Stimulated activated CD4-positive, alpha-beta T cell treated with anti-CD3 and anti-CD28 coated beads, Interleukin-1b, Interleukin-23, amount 100 ng/mL, for 24 hours (primary cell): ENCODE measurements at places on chromosomes 13 and 19.

- no peak for DNase-seq
Observed at GRCh38 chr13:32804673-32805230, 211.5 kb upstream of the KL start.

DNA sequence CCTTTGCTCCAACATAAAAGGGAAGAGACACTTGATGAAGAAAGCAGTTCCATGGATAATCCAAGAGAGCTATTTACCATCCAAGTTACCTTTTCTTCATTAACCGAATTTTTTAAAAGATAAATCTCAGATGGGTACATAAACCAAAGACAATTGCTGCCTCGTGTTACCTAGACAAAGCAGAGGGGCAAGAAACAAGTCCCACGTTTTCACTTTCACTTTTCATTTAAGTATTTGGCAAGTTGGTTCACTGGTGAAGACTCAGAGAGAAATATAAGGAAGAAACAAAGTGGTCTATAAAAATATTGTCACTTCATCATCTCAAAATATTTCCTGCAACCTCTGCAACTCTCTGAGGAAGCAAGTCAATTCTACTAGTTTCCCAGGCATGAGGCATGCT is 446.1 kb downstream of the FGF14 start:
- no peak for DNase-seq

- DNase-seq = no peak
Observed at GRCh38 chr19:45615795-45616703, 14.0 kb upstream of the GPR4 start.

DNA sequence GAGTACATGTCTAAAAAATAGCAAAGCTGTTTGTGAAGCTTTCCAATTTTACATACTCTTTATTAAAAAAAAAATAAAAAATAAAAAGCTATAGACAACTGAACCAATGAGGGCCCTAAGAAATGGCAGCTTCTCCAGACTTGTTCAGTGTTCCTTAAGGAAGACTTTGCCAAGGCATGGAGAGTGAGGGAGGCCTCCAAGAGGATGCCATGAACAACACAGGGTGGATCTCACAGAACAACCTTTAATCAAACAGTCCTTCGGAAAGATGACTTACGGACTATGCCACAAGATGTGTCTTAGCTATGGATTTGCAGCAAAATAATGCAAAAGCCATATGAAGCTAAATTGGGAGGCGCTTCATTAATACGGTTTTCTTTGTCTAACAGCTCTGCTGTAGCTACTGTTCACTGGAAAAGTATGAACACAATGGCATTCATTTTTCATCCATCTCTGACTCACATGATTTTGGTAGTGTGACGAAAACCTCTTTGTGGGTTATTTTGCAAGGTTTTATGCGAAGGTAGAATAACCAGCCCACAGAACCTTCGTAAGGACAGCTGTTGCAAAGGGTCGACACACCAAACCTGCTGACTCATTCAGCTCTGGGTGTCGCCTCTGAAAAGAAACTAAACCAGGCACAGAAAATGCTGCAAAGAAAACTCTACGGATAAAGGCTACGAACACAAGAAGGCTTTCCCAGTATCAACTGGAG is 27.7 kb downstream of the EFNB2 start:
- DNase-seq = no peak

- no peak for DNase-seq
Observed at GRCh38 chr13:43686557-43686956, 100.2 kb downstream of the ENOX1 start.

DNA sequence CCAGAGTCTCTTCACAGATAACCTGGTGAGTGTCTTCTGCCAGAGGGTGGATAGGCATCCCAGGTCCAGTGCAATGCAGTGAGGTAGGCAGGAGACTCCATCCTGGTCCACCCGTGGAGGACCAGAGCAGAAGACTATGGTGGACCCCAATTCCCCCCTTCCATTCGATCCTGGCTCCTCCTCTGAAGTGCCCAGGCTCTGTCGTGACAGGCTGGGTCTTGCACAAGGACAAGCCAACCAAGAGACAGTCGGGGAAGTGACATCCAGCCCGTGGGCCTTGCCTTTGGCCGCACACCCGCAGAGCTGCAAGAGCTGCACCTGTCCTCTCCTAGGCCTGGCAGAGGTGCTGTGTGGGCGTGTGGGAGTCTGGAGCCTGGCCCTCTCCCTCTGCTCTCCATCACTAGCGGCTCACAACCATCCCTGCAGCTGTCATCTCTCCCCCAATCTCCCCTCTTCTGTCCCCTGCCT is 3.1 kb downstream of the ZNF784 start:
- no peak for DNase-seq

DNA sequence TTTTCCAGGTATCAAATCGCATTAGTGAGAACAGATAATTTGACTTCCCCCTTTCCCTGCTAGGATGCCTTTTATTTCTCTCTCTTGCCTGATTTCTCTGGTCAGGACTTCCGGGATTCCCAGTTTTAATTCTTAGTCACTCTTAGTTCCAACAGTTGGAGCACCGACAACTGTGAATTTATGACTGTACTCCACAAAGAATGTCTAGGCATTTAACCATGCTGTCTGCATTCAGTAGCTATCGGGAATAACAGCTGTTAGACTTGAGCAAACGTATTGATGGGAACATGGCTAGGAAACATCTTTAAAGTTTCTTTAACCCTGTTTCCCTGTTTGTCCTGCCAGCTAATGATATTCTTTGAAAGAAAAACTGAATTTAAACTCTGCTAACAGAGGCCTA is 14.1 kb upstream of the SPACA7 start:
- no peak for DNase-seq

DNA sequence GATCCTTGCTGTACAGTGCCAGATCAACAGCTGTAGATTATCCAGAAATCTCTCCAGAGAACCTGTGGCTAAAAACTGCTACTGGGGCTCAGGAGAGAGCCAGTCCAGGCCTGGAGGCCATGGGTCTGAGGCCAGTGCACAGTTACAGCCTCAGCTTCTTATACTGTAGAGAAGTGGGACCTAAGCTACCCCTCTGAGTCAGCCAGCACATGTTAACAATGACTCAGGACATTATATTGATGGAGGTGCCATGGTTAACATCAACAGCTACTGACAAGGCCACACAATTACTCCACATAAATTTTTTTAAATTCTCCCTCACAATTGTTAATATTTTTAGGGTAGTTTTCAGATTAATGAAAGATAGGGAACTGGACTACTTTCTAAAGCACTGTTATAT is 138.5 kb downstream of the RBM26 start:
- DNase-seq = no peak

DNA sequence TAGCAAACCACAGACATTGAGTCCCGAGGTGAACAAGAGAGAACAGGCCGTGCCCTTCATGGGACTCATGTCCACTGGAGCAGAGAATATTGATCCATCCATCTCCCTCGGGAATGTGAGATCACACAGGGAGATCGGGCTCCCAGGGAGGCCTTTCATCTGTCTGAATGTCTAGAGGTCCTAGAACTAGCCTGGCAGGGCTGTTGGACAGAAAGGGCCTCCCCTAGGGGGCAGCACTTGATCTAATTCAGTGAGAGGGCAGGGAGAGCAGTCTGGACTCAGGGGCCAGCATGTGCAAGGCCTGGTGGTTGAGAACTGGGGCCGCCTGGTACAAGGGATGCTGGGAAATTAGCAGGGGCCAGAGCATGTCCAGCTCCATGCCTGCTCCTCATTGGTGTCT is 4.3 kb downstream of the RUVBL2 start:
- peak; percentile 21 for DNase-seq

DNA sequence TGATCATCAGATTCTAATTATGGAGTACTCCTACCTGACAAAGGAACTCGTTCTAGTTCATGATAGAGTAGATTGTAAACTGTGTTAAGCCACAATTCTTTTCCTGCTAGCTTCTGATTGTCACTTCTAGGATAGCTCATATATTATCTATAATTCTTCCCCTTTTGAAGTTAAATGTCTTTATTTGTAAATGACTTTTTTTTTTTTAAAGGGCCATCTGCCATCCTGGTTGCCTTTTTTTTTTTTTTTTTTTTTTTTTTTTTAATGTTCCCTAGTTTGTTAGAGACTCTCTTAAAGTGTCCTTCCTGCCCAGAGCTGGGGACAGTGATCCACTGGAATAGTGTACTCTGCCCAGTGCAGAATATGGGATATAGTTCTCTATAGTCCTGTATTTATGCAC is 4.3 kb downstream of the CHAMP1 start:
- DNase-seq = no peak

DNA sequence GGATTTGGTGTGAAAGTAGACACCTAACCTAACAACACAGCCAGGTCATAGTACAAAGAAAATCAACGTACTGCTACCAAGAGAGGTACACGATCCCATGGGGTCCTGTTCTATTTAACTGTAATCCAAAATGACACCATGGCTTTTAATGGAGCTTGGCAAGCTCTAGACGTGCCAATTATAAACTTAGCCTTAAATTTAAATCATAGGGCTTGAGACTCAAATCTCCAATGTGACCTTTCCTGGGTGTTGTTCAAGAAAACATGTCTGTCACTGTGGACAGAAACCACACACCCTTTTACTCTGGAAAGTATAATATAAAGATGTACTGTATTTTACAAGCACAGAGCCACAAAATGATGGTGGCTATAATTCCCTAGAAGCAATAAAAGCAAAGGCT is 299.3 kb downstream of the ENOX1 start:
- no peak for DNase-seq

DNA sequence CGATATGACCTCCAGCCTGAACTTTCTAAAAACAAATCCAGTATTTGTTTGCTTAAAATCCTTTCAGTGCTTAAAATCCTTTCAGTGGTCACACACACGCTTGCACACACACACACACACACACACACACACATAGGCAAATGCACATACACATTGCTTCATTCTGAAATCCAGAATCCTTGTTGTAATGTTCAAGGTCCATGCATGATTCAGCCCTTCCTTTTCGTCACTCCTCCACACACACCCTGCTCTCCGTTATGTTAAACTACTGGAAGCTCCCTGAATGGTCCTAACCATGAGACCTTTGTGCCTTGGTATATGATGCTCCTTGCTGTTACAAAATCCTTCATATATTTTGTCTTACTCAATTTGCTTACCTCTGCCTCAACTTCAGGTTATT is 44.9 kb downstream of the SERTM1 start:
- DNase-seq = no peak

GRCh38 chr19:11355160-11356073 is at the start of gene PLPPR2:
TSS of gene PLPPR2 (plus strand) at chr19:11355432. CDS start at chr19:11357674, 2,242 bp downstream.
- DNase-seq = peak; percentile 74

DNA sequence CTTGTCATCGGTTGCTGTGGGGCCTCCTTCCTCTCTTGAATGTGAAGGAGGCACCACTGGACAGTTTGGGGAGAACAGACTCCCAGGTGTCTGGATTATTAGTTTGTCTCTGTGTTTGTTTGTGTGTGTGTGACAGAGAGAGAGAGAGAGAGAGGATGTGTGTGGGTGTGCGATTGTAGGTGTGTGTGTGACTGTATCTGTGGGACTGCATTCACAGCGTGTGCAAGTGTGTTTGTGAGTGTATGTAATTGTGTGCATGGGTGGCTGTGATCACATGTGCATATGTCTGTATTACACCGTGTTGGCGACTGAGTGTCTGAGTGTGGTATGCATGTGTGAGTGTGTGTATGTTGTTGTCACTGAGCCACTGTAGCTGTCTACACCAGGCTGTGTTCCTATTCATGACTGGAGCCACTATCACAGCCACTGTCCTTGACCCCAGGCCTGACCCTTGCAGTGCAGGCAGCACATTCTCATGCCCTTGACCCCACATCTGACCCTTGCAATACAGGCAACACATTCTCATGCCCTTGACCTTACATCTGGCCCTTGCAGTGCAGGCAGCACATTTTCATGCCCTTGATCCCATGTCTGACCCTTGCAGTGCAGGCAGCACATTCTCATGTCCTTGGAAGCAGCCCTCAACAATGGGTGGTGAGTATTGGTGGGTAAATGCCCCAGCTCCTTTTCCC is 25.1 kb upstream of the CYP4F8 start:
- DNase-seq = no peak

- no peak for DNase-seq
Observed at GRCh38 chr19:30587869-30588268, 215.7 kb downstream of the ZNF536 start.

- no peak for DNase-seq
Observed at GRCh38 chr19:8132858-8133458, 16.4 kb downstream of the FBN3 start.

DNA sequence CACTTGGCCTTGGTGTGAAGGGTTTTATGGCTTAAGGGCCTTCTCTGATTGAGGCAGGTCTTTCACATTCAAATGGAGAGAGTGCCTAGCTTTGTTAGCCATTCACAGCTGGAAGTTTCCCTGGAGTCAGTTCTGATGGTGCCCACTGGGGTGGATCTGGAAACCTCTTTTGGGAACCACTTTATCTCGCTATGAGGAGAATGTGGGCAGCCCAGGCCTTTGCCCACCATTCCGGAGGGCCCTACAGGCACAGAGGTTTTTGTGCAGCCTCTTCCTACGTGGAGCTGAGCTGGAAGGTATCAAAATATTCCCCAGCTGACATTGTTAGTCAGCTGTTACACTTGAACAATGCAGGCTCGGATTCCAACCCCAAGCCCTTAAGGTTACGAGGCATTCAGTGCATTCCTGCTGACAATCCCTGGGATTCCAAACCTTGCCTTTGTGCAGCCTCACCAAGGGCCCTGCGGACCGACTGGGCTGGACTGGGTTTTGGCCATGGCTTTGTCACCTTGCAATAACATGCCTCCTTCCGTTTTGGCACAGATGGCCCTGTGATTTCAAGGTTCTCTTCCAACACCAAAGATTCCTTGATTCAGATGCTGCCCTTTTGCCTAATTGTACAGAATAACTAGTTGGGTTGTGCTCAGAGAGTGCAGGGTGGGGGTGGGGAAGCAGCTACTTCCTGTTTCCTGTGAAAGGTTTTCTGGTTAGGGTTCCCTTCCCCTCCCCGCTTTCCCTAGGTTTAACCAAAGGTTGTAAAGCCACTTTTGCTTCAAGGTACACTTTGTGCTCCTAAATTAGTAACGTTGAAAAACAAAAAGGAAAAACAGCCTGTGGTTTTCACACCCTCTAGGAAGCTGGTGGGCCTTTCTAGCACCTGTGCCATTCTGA is 27.0 kb downstream of the SAE1 start:
- DNase-seq = no peak

- DNase-seq = no peak
Observed at GRCh38 chr13:75061909-75062308, 420.1 kb downstream of the TBC1D4 start.

DNA sequence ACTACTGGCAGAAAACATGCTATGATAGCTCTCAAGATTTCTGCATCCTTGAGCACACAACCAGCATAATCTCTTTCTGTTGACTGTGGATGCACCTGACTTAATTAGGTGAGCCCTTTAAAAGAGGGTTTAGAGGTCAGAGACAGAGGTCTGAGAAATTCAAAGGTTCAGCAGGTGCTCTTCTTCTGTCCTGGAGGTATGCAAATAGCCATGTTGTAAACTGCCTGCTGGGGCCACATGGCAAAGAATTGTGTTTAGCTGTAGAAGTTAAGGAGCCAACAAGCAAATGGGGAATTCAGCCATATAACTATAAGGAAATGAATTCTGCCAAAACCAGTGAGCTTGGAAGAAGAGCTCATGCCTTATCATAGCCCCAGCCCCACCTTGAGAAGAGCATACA is 11.6 kb upstream of the DCLK1 start:
- no peak for DNase-seq

DNA sequence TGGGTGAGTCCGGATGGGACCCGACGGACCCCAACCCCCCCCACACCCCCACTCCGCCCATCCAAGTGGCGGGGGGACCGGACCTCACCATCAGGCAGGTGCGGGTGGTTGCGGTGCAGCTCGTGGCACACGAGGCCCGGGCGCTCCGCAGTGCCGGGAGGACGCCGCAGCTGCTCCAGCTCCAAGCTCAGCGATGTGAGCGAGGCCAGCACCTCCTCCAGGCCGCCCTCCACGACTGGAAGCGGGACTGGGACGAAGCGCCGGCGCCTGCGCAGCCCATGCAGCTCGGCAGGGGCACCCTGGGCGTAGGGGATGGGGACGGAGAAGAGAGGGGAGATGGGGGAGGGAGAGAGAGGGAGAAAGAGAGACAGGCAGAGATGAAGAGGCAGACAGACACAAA is 30.1 kb upstream of the OLFM2 start:
- no peak for DNase-seq
